ENCODE measurements at places on chromosomes 4 and X. TPM values are rescaled to one million over a fixed set of nuclear protein-coding genes. Genes with fewer than 3 reads are reported as not detected.

- no peak for DNase-seq
Measured at GRCh38 chr4:33685939-33686338, 2558.4 kb downstream of the ARAP2 start.

RHOH gene
- total RNA-seq = under 0.01 TPM

ETDB gene
- not detected for total RNA-seq

DNA sequence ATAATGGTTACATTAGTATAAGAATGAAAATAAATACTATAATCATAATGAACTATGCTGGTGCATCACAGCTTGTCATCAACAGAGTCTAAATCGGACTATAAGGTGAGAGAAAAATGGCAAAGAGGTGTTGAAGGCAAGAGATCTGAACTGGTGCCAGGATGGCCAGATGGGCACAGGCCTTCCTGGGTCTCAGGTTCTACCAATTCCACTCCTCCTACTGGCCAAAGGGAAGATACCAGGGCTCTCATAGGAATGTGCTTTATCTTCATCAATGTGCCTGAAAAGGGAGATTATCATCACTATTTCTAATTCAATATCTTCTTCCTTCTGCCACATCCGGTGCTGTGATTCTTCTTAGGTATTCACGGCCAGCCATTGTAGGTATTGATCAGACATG is 107.6 kb downstream of the GASK1B start:
- no peak for DNase-seq

GRCh38 chr4:74934016-74934831 is 1.3 kb downstream of the PARM1 start:
- peak; percentile 68 for DNase-seq
